ENCODE measurements at places on chromosomes 7 and 10.

- DNase-seq, result no peak
Observed at GRCh38 chr10:100736144-100736808, 9.1 kb upstream of the PAX2 start.

GRCh38 chr10:49080965-49081364 is 34.4 kb downstream of the VSTM4 start:
- no peak for DNase-seq

DNA sequence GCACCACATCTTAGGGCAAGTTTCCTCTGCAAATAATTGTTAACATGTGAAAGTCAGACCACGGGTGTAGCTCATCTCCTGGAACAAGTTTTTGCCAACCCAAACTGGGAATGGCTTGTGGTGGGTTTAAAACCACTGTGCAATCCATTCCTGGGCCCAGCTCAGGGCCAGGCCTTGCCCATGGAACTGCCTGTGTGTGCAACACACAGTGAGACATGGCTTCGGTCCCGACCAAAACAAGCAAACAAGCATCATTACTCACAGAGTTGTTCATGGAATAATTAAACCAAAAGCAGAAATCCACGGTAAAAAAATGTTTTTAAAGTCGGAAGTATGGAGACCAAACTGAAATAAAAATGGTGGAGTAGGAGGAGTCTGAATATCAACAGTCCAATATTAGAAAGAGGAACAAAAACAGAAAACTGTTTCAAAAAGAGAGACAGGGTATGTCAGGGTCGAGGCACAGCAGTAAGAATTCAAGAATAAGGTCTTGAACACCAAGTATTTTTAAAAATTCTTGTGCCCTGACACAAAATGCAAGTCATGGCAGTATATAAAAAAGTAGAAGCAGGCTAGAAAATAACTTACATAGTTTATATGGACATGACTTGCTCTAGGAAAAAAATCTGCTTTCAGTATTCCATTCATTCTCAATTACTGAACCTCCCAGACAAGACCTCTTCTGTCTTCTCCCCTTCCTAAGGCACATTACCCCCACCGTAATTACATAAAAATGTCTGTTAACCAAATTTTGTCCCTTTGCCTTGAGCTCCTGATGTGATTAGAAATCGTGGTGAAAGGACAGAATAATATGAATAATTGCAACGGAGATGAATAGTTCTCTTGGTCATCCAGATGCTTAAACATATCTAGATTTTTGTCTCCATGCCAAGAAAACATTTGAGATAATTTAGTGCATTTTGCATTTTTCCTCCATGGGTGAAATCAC is 88.4 kb downstream of the FAS start:
- no peak for DNase-seq

DNA sequence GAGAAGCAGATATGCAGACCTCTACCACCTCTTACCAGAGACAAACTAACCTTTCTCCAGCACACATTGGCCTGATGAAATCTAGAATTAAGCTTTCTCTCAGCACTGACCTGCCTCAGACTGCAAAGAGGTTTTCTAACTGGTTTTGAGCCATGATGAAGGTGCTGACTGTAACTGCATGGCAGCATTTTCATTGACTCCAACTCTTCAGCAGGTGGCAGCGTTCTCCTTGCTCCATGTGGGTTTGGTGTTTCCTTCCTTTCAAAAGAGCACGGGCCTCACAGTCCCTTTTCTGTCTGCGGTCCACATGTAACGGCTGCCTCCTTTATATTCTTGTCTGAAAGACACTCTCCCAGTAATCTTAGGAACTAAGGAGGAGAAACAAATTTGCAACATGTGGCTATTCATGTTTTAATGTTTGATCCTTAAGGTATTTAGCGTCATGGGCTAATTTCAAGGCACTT is 12.6 kb downstream of the KLLN start:
- DNase-seq, result no peak

GRCh38 chr10:63520500-63521415 is at the start of gene REEP3:
Gene REEP3, plus strand, starts transcription at chr10:63521401. Its CDS starts 145 bp downstream, at chr10:63521546.
- no peak for DNase-seq

DNA sequence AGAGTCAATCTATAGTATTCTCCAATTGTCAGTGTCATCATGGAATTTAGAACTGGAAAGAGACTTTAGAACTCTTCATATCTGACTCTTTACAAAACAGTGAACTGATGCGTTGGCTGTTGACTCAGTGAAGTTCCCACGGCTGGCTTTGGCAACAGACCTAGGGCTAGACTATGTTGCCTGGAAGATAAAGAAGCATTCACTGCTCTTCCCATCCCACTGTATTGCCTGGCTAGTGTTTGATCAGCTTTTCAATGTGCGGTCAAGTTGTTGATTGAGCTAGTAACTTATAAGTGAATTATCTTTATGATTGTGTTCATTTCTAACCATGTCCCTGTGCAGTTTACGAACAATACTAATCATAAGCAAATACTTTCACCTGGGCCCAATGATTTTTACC is 365.7 kb upstream of the LRGUK start:
- DNase-seq, result no peak
